ENCODE measurements at places on chromosomes 12 and 14.

DNA sequence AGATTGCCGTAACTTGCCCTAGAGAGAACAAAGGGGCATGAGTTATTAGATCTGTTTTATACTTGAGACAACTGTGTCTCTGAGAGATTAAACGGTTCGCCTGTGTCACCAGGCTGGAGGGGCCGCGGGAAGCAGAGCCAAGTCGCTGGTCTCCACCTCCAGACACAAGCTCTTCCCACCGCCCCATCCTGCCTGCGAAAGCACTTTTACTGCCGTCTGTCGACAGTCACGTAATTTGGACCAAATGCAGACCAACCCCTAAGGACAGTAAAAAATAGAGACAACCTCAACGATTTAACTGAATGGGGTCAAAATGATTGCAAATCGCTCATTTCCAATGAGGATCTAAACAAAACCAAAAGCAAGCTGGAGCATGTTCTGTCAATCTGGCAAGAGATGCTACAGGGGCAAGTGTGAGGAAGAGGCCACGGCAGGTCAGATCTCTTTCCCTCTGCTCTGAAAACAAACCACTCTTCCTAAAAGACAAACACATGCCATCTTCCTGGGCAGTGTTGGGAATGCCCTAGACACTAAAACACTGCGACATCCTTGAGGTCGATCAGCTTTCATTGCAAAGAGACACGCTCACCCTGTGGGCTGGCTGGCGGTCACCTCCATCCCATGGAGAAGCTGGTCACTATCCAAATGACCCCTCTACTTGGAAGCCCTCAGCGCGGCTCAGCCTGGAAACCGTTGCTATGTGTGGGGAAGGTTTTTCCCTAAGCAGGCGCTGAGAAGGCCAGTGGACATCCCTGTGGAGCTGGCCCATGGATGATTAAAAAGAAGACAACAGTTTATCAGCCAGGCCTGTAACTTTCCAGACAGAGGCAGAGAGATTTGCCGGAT, 17.1 kb downstream of the GSC start:
- no peak for DNase-seq

- DNase-seq, result no peak
Observed at GRCh38 chr14:59301354-59301753, 112.9 kb downstream of the DAAM1 start.

DNA sequence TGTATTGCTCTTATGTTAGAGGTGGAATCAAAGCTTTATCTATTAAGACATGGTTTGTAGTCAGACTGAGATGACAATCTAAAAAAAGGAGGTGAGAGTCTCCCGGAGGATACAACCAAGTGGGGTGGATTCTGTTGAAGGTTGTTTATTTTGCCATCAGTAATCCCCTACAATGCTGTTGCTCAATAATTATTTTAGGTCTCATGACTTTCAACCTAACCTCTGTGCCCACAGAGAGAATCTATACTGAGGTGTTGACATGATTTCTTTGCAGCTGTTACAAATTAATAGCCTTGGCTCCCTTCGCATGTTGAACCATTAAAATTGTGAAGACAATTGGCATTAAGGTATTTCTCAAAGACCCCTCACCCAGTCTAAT, 28.7 kb upstream of the FOS start:
- DNase-seq, result no peak

- DNase-seq, result no peak
Observed at GRCh38 chr12:71548893-71549292, 109.3 kb downstream of the LGR5 start.

- no peak for DNase-seq
Observed at GRCh38 chr14:100156776-100157175, 2.7 kb downstream of the DEGS2 start.

- no peak for DNase-seq
Observed at GRCh38 chr12:11746940-11747716, 97.7 kb downstream of the ETV6 start.

DNA sequence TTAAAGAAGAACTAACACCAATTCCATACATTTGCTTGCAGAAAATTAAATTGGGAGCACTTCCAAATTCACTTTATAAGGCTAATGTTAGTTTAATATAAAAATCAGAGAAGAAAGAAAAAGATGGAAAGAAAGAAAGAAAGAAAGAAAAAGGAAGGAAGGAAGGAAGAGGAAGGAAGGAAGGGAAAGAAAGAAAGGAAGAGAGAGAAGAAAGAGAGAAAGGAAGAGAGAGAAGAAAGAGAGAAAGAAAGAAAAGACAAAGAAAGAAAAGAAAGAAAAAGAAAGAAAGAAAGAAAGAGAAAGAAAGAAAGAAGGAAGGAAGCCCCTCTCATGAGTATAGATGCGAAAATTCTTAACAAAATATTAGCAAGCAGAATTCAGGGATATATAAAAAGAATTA, 267.7 kb downstream of the RPAP3 start:
- DNase-seq, result no peak

GRCh38 chr12:100165356-100165755, 22.7 kb upstream of the BLTP3B start:
- no peak for DNase-seq

DNA sequence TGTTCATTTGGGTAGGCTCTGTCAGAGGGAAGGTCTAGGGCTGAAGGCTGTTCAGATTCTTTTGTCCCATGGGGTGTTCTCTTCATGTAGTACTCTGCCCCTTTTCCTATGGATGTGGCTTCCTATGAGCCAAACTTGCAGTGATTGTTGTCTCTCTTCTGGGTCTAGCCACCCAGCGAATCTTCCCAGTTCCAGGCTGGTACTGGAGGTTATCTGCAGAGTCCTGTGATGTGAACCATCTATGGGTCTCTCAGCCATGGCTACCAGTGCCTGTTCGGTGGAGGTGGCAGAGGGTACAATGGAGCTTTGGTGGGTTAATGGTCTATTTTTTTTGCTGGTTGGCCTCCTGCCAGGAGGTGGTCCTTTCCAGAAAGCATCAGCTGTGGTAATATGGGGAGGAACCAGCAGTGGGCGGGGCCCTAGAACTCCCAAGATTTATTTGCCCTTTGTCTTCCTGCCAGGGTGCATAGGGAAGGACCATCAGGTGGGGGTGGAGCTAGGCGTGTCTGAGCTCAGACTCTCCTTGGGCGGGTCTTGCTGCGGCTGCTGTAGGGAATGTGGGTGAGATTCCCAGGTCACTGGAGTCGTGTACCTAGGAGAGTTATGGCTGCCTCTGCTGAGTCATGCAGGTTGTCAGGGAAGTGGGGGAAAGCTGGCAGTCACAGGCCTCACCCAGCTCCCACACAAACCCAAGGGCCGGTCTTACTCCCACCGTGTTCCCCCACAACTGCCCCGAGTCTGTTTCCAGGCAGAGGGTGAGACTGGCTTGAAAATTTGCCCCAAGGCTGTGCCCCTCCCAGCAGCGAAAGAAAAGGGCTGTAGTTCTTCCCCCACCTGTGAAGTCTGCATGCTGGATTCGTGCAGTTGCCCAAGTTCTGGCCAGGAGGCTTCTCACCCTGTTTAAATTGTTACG, 17.5 kb downstream of the MTRFR start:
- DNase-seq, result no peak

DNA sequence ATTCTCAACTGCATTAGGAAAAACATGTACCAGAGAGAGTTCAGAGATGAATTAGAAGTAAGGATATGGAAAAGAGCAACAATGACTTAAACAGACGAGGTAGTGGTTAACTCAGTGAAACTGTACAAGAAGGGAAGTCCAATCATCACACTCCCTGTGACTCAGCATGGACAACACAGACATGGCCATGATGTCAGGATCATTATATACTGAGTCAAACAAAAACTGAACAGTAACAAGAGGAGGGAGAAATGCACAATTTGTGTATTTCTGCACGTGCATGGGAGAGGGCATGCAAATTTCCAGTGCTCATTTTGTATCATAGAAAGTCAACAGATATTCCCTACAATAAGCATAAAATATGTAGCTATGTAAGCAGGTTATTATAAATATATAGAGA, 1037.8 kb downstream of the BCL11B start:
- DNase-seq, result no peak

DNA sequence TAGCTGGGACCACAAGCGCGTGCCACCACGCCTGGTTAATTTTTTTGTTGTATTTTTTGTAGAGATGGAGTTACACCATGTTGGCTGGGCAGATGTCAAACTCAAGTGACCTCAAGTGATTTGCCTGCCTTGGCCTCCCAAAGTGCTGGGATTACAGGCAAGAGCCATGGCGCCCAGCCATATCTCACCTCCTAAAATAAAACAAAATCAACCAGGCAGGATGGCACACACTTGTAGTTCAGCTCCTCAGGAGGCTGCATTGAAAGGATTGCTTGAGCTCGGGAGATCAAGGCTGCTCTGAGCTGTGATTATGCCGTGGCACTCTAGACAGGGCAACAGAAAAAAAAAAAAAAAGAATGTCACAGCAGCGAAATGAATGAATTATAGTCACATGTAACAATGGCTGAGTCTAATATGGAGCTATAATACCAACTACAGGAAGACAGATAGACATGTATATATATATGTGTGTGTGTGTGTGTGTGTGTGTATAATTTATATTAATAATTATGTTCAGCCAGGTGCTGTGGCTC, 19.3 kb upstream of the TMEM120B start:
- DNase-seq, result no peak

DNA sequence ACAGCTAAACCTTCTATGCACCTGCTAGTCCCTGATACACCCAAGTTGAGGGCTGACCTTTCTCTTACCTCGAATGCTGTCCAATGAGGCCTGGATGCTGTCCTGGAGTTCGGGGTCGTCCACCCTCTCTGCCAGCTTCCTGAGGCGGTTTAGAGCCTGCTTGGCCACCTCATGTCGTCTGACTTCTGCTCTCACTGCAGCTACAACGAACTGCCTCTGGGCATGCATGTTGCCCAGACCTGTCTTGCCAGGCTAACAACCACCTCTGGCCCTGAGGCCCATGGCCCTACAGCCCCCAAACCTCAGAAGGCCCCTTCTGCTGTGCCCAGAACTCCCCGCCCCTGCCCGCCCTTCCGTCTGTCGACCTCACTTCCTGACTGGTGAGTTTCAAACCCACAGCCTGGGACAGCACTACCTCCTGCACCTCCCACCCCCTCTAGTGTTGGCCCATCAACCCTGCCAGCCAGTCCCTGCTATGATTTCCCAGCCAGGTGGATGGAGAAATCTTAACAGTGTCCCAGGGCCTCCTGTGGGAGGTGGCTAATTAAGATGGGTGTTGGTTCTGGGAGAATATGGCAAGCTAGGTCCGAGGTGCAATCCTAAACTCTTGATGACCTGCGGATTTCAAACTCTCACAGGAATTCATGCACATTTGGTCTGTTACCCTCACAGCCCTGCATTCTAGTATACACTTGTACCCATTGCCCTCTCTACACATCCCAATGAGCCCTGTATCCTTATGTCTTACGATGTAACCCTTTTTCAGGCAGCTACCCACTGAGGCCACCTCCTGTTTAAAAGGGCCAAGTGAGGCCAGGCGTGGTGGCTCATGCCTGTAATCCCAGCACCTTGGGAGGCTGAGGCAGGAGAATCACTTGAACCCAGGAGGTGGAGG, 2.7 kb upstream of the TSPAN31 start:
- DNase-seq, result no peak

Measured in retina (tissue), 1 donor.